ENCODE measurements at places on chromosomes 16 and 17. TPM values are rescaled to one million over a fixed set of nuclear protein-coding genes. Genes with fewer than 3 reads are reported as not detected.

TP53TG3F gene
- total RNA-seq = not detected

OTOP2 gene
- total RNA-seq = not detected

SLC22A31 gene
- 1.3 TPM for total RNA-seq

RNF135 gene
- total RNA-seq = 5.9 TPM

NXN gene
- total RNA-seq = 75.9 TPM

- peak; percentile 33 for DNase-seq
- peak overlapping the region; percentile 94 for H3K4me3 ChIP-seq
Measured at GRCh38 chr17:38509772-38510420, 81.6 kb downstream of the ARHGAP23 start.

GRCh38 chr17:82355770-82356427 lies 3.1 kb upstream of the TEX19 start:
- no peak overlapping the region for H3K27ac ChIP-seq
- H3K27me3 ChIP-seq = no peaks in the 10 kb centered on the region

DNA sequence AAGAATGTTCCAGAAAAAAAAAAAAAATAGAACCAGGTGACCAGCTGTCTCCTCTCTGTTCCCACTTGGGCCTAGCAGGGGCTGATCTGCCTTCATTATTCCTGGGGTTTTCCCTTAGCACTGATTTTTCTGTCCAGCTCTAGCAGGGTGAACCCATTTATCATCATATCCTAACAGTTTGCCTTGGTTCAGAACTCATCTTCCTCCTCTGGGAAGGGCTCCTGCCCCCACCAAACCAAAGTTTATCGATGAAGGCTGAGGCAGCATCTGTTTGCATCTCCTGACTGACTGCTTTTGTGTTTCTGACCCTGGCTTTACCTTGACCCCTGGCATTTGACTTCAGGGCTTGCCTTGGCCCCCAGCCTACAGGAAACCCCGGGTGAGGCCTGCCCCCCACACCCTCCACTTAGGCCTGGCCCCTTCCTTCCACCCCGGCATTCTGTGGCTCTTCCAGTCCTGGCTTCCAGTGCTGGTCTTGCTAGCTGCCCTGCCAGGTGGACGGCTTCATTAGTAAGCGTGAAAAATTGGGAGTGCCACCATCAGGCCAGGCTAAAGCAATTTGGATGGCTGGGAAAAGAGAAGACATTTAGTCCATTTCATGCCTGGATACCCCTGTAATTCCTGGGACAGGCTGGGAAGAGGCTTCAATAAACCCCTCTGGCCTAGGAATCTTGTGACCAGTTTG lies 164.9 kb downstream of the CCDC182 start:
- H3K36me3 ChIP-seq = peaks cover 1% of the 10 kb centered on the region
- no peak for DNase-seq
- peak overlapping the region; percentile 35 for H3K27ac ChIP-seq
- H3K4me3 ChIP-seq = peak overlapping the region; percentile 10
- peaks cover 2% of the 10 kb centered on the region for H3K27me3 ChIP-seq

DNA sequence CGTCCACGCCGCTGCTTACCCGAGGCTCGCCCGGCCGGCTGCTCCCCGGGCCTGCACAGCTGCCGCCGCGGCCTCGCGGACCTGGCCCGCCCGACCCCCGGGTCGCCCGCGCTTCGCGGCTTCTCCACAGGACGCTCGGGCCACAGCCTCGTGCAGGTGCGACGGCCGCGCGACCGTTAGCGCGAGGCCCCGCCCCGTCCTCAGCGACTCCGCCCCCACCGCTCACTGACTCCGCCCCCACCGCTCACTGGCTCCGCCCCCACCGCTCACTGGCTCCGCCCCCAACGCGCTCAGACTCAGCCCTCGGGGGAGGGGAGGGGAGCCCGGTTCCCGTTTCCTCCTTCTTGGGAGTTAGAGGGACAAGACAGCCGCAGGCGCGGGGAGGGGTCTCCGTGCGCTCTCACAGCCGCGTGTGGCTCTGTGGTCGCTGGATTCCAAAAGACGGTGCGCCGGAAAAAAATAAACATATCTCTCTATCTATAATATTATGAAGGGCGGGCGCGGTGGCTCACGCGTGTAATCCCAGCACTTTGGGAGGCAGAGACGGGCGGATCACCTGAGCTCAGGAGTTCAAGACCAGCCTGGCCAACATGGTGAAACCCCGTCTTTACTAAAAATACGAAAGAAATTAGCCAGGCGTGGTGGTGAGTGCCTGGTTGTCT lies at the start of gene MEIOB:
TSS of gene MEIOB (minus strand) at position 191 of the 662 bp plus-strand sequence. CDS start 3,989 bp downstream, outside the sequence.
- peaks cover 63% of the 10 kb centered on the region for H3K27me3 ChIP-seq
- H3K4me3 ChIP-seq = no peak within 1 kb of the TSS

GRCh38 chr17:62625184-62625869 lies 2.1 kb upstream of the MRC2 start:
- no peak for DNase-seq
- peak overlapping the region; percentile 85 for H3K4me3 ChIP-seq
- H3K27ac ChIP-seq = peak overlapping the region; percentile 50
- H3K4me1 ChIP-seq = peaks cover 27% of the 10 kb centered on the region
- H3K36me3 ChIP-seq = peaks cover 8% of the 10 kb centered on the region
- H3K27me3 ChIP-seq = peaks cover 13% of the 10 kb centered on the region

- DNase-seq = no peak
- no peaks in the 10 kb centered on the region for H3K36me3 ChIP-seq
- no peaks in the 10 kb centered on the region for H3K27me3 ChIP-seq
- H3K4me1 ChIP-seq = peaks cover under 1% of the 10 kb centered on the region
- H3K27ac ChIP-seq = no peak overlapping the region
Measured at GRCh38 chr16:79833559-79833958, 233.0 kb upstream of the MAF start.

- peaks cover 6% of the 10 kb centered on the region for H3K4me1 ChIP-seq
- H3K27me3 ChIP-seq = no peaks in the 10 kb centered on the region
- H3K27ac ChIP-seq = no peak overlapping the region
- H3K4me3 ChIP-seq = no peak overlapping the region
- DNase-seq = no peak
Measured at GRCh38 chr16:48176635-48177408, 21.0 kb upstream of the ABCC12 start.

DNA sequence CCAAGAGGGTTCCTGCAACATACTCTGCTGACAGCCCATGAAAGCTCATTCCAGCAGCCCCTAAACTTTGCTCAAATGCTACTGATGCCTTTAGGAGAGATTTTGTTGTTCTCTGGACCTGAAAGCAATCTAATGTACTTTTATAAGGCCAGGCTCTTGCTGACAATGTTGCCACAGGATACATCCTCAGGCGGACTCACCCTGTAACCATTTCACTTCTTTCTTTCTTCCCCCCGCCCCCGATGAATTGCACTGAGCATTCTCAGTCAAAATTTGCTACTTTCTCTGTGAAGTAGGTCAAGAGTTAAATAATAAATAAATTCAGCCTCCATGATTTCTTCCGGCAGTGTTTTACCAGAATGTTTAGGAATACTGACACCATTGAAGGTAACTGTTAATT lies 1.5 kb downstream of the GAS7 start:
- peak overlapping the region; percentile 82 for H3K4me3 ChIP-seq
- no peak overlapping the region for H3K27ac ChIP-seq
- no peak for DNase-seq
- peaks cover 30% of the 10 kb centered on the region for H3K4me1 ChIP-seq
- H3K27me3 ChIP-seq = peaks cover 75% of the 10 kb centered on the region

GRCh38 chr16:54286366-54287130 lies at the start of gene IRX3:
Gene IRX3 (minus strand): TSS chr16:54286787. CDS start chr16:54286050, 737 bp downstream.
- DNase-seq = peak; percentile 70
- peak within 1 kb of the TSS; percentile 97 for H3K4me3 ChIP-seq
- H3K27ac ChIP-seq = peak within 1 kb of the TSS; percentile 99
- peaks cover 51% of the 10 kb centered on the region for H3K4me1 ChIP-seq
- H3K36me3 ChIP-seq = peaks cover 16% of the 10 kb centered on the region
- peaks cover 88% of the 10 kb centered on the region for H3K27me3 ChIP-seq

- H3K27ac ChIP-seq = no peak overlapping the region
- peaks cover 13% of the 10 kb centered on the region for H3K27me3 ChIP-seq
- peaks cover 21% of the 10 kb centered on the region for H3K4me1 ChIP-seq
- H3K36me3 ChIP-seq = peaks cover 12% of the 10 kb centered on the region
- no peak for DNase-seq
Measured at GRCh38 chr17:79937391-79938335, 98.0 kb downstream of the TBC1D16 start.

GRCh38 chr16:23557779-23558702 lies 514 bp downstream of the UBFD1 start:
- DNase-seq = no peak
- H3K4me3 ChIP-seq = peak overlapping the region; percentile 96
- no peaks in the 10 kb centered on the region for H3K27me3 ChIP-seq
- H3K36me3 ChIP-seq = no peaks in the 10 kb centered on the region
- peaks cover 7% of the 10 kb centered on the region for H3K4me1 ChIP-seq

Measured in neural crest cell (in vitro differentiated cells).